ENCODE measurements at places on chromosomes 2 and 18. TPM values are rescaled to one million over a fixed set of nuclear protein-coding genes. Genes with fewer than 3 reads are reported as not detected.
A peak's percentile ranks its signal among the peaks of the same experiment; 100 is the strongest.

The KCTD1 gene
- 5.7 TPM for total RNA-seq

GRCh38 chr2:182649316-182649715 is 66.7 kb upstream of the DNAJC10 start:
- H3K27me3 ChIP-seq, result no peaks in the 10 kb centered on the region
- peak; percentile 77 for DNase-seq
- H3K27ac ChIP-seq, result peak overlapping the region; percentile 4
- no peaks in the 10 kb centered on the region for H3K36me3 ChIP-seq
- H3K4me1 ChIP-seq, result peaks cover 17% of the 10 kb centered on the region

DNA sequence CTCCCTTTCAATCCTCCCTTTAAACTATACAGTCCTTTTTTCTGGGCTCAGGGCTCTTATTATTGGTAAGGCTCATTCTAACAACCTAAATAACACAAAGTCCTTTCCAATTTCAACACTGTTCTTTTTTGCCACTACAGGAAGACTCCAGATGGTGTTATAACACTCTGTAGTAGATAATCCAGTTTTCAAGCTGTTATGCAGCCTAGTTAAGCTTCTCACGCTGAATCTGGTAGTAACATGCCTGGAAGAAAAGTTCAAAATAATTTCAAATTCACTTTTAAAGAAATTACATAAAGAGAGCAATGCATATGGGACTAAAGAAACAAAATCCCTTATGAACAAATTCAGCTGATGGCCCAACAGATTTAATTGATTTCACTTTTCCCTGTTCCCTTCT is 3.2 kb upstream of the MPP4 start:
- peaks cover 56% of the 10 kb centered on the region for H3K4me1 ChIP-seq
- H3K4me3 ChIP-seq, result no peak overlapping the region
- H3K27ac ChIP-seq, result no peak overlapping the region
- no peaks in the 10 kb centered on the region for H3K27me3 ChIP-seq

The AKAIN1 gene
- not detected for total RNA-seq

The GATA6 gene
- 0.21 TPM for total RNA-seq

DNA sequence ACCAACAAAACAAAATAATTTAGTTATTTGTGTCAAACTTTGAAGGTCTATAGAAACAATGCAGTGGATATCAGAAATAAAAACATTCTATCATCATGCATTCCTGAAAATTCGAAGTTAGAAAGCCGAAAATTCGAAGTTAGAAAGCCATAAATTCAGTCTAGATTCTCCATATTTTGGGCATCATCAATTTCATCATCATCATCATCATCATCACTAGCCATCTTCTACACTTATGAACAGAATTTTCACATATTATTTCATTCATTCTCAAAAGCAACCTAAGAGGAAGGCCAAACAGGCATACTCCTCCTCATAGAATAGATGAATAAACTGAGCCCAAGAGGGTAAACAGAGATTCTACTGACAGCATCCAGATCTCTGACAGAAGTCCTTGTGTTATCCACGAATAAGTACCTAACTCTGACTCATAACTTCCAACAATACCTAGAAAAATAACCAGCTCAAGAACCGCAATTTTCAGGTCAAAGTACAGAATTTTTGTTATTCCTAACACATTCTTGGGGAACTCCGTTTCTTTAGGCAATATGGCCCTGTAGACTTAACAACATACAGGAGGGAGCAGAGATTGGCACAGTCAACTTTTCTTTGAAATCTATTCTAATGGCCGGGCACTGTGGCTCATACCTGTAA is 84.7 kb downstream of the TCF4 start:
- no peak overlapping the region for H3K27ac ChIP-seq
- peaks cover 50% of the 10 kb centered on the region for H3K4me1 ChIP-seq
- no peaks in the 10 kb centered on the region for H3K36me3 ChIP-seq
- H3K4me3 ChIP-seq, result no peak overlapping the region
- no peaks in the 10 kb centered on the region for H3K27me3 ChIP-seq

DNA sequence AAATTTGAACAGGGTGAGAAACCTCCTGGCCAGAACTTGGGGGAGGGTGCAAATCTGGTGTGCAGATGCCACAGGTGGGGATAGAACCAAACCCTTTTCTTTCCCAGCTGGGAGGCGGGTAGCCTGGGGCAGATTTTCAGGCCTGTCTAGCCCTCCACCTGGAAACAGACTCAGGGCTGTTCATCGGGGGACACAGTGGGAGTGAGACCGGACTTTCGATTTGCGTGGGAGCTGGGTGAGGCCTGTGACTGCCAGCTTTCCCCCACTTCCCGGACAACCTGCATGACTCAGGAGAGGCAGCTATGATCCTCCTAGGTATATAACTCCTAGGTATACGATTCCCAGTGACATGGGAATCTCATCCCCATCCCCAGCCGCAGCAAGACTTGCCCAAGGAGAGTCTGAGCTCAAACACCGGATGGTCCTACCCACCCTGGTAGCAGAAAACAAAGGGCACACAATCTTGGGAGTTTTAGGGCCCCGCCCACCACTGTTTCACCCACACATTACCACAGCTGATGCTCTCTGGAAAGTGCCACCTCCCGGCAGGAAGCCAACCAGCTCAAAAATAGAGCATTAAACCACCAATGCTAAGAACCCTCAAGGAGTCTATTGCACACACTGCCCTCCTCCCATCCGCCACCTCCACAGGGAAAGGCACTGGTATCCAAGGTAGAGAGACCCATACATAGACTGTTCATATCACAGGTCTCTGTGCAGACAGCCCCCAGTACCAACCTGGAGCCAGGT is 92.5 kb downstream of the BARD1 start:
- no peak overlapping the region for H3K4me3 ChIP-seq
- H3K4me1 ChIP-seq, result no peaks in the 10 kb centered on the region
- H3K36me3 ChIP-seq, result no peaks in the 10 kb centered on the region
- H3K27ac ChIP-seq, result no peak overlapping the region
- no peak for DNase-seq

The SLC9A2 gene
- not detected for total RNA-seq

The ATP5F1A gene
- 479 TPM for total RNA-seq

The FBXO15 gene
- total RNA-seq, result 2.4 TPM

DNA sequence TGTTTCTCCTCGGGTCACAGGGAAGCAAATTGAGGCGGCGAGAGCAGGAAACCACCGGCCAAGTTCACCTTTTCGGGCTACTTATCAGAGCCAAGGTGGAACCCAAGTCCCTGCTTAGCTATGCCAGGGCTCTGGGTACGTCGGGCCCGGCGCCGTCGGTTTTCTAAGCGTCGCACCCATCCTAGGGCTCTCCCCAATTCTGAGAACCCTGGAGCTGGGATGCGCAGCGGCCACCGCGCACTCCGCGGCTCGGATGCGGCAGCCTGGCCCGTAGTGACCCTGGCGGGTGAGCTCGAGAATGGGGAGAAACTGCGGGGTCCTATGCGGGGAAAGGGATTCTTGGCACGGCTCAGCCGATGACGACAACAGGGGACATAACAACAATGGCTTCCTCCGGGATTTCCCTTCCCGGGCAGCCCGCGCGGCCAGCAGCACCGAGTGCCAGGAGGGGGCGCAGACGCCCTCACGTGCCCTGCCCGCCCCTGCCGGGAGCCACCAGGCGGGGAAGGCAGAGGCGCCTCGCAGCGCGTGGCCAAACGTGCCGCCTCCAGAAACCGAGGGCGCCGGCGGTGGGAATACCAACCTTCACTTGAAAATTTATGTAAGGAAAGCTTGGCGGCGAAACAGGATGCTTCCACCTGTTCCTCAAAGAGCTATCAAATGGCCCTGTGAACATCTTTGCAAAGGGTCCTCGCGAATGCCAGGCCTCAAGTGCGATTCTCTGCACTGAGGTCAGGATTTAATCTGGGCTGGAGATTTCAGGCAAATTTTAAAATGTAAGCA is 2.1 kb upstream of the SLC30A3 start:
- H3K4me3 ChIP-seq, result peak overlapping the region; percentile 92
- DNase-seq, result peak; percentile 91
- H3K36me3 ChIP-seq, result no peaks in the 10 kb centered on the region
- H3K27ac ChIP-seq, result no peak overlapping the region
- H3K4me1 ChIP-seq, result peaks cover 11% of the 10 kb centered on the region

GRCh38 chr2:61460163-61460562 is 10.7 kb downstream of the USP34 start:
- no peak overlapping the region for H3K27ac ChIP-seq
- peaks cover 9% of the 10 kb centered on the region for H3K4me1 ChIP-seq
- no peaks in the 10 kb centered on the region for H3K27me3 ChIP-seq
- H3K36me3 ChIP-seq, result no peaks in the 10 kb centered on the region
- H3K4me3 ChIP-seq, result no peak overlapping the region

The RASGRP3 gene
- not detected for total RNA-seq

The RTKN gene
- 29.6 TPM for total RNA-seq

The IKZF2 gene
- total RNA-seq, result 68.6 TPM

GRCh38 chr2:191376981-191377629 is 131.9 kb downstream of the MYO1B start:
- H3K36me3 ChIP-seq, result no peaks in the 10 kb centered on the region
- peaks cover 37% of the 10 kb centered on the region for H3K4me1 ChIP-seq
- H3K27ac ChIP-seq, result peak overlapping the region; percentile 32
- H3K4me3 ChIP-seq, result no peak overlapping the region

DNA sequence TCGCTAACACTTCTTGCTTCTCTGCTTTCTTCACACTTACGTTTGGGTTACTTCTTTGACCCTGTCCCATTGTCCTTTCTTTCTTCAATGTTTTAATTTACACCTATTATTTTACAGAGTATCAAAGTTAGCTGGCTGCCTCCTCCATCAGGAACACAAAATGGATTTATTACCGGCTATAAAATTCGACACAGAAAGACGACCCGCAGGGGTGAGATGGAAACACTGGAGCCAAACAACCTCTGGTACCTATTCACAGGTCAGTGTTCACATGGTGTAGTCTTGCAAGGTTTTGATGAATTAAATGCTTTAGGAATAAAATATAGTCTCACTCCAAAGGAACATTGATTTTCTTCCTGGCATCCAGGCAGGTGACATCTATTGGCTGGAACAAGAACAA is 919.0 kb downstream of the MBD2 start:
- H3K4me3 ChIP-seq, result no peak overlapping the region
- no peaks in the 10 kb centered on the region for H3K36me3 ChIP-seq
- no peak for DNase-seq
- no peaks in the 10 kb centered on the region for H3K27me3 ChIP-seq
- no peaks in the 10 kb centered on the region for H3K4me1 ChIP-seq
- no peak overlapping the region for H3K27ac ChIP-seq

DNA sequence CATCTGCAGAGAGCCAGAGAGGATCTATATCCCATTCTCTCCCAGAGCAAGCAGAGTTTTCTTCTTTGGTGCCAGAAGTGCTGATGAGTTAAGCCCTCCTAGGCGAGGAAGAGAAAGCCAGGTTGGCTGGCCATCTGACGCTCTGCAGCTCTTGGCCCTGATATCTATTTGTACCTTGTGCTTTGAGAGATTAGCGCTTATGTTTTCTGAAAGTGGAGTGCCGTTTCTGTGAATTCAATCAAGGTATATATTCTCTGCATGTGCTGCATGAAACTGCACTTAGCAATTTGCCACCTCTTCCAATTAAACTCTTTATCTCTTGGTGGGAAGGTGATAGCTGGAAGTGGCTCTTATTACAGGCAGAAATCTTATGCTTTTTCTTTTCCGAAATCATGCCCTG is 177.5 kb downstream of the LPIN1 start:
- H3K27ac ChIP-seq, result no peak overlapping the region
- no peak for DNase-seq
- no peak overlapping the region for H3K4me3 ChIP-seq

DNA sequence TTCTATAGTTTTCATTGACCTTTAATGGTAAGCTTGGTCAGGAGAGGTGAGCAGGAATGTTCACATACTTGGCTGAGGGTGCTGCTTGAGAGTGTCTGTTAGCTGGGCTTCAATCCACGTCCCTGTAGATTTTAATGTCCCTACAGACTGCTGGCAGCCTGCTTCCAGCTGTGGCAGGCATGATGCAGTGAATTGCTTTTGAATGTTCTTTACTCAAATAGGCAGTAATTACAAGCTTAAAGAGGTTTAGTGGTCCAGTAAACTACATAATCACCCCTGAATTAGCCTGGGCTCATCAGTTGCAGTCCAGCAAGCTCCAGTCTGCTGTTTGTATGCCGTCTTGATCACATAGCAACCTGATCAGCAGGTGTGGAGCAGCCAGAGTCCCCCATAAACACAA is 102.1 kb downstream of the MEIS1 start:
- H3K27me3 ChIP-seq, result no peaks in the 10 kb centered on the region
- H3K36me3 ChIP-seq, result no peaks in the 10 kb centered on the region
- no peak overlapping the region for H3K4me3 ChIP-seq
- peak; percentile 89 for DNase-seq
- peak overlapping the region; percentile 51 for H3K27ac ChIP-seq

GRCh38 chr2:146734042-146734820 is 1110.6 kb upstream of the ACVR2A start:
- no peaks in the 10 kb centered on the region for H3K27me3 ChIP-seq
- no peak overlapping the region for H3K4me3 ChIP-seq
- DNase-seq, result peak; percentile 81

The DCC gene
- total RNA-seq, result 99.5 TPM

GRCh38 chr2:205675861-205676516 is 6.3 kb upstream of the NRP2 start:
- peak; percentile 68 for DNase-seq
- peaks cover 9% of the 10 kb centered on the region for H3K4me1 ChIP-seq
- no peak overlapping the region for H3K27ac ChIP-seq
- no peaks in the 10 kb centered on the region for H3K36me3 ChIP-seq

The IL1R2 gene
- not detected for total RNA-seq

DNA sequence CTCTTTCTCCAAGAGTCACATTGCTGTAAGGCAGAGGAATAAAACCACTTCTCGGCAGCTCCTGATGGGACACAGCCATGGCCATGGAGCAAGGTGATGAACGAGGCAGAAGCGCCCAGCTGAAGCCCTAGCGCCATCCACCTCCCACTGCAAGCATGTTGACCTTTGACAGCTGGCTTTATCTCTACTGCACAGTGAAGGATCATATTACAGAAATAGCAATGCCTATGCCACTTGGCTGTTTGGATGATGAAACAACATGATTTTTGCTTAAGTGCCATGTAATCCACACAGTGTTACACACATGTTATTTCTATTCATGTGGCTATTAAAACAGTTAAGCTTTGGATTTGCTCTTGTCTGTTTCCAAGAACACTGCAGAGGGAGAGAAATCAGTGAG is 167.7 kb downstream of the VAPA start:
- H3K4me3 ChIP-seq, result no peak overlapping the region
- no peaks in the 10 kb centered on the region for H3K36me3 ChIP-seq
- no peak for DNase-seq
- H3K4me1 ChIP-seq, result no peaks in the 10 kb centered on the region
- no peaks in the 10 kb centered on the region for H3K27me3 ChIP-seq
- no peak overlapping the region for H3K27ac ChIP-seq
